Stimulated activated CD8-positive, alpha-beta memory T cell treated with anti-CD3 and anti-CD28 coated beads, Interleukin-2, amount 100 ng/mL, for 48 hours (primary cell): ENCODE measurements at places on chromosomes 6 and 20.

GRCh38 chr6:4253604-4254231 is 118.3 kb upstream of the ECI2 start:
- DNase-seq, result no peak

- peak; percentile 32 for DNase-seq
Observed at GRCh38 chr6:54717849-54718455, 128.6 kb upstream of the FAM83B start.

GRCh38 chr6:147407571-147407970 is 100.9 kb upstream of the SAMD5 start:
- DNase-seq, result no peak

GRCh38 chr6:32941214-32941768 is 463 bp upstream of the HLA-DMB start:
- peak; percentile 31 for DNase-seq

- no peak for DNase-seq
Observed at GRCh38 chr6:52909531-52909930, at the start of gene GSTA3. GSTA3 (minus strand) TSS chr6:52909698; CDS start chr6:52905834, 3,864 bp downstream.

DNA sequence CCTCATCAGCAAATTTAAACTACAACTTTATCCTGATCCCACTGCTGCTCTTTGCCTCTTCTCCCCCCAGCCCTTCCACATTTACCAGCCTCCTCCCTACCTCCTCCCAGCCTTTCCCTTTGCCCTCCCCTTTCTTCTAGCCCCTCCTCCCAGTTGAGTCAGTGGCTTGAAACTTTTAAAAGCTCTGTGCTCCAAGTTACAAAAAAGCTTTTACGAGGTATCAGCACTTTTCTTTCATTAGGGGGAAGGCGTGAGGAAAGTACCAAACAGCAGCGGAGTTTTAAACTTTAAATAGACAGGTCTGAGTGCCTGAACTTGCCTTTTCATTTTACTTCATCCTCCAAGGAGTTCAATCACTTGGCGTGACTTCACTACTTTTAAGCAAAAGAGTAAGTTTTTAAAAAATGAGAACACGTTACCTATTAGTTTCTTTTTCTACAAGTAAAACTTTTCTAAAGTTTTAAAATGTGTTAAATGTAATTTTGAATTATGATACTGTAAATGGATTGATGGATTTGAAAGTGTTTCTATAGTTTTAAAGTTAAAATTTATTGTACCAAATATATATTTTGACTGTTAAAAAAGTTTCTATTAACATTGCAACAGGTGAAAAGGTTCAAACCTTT is at the start of gene GJA1:
Gene GJA1 (plus strand): TSS at position 203 of the 626 bp plus-strand sequence. CDS start 11,202 bp downstream, outside the sequence.
- no peak for DNase-seq

DNA sequence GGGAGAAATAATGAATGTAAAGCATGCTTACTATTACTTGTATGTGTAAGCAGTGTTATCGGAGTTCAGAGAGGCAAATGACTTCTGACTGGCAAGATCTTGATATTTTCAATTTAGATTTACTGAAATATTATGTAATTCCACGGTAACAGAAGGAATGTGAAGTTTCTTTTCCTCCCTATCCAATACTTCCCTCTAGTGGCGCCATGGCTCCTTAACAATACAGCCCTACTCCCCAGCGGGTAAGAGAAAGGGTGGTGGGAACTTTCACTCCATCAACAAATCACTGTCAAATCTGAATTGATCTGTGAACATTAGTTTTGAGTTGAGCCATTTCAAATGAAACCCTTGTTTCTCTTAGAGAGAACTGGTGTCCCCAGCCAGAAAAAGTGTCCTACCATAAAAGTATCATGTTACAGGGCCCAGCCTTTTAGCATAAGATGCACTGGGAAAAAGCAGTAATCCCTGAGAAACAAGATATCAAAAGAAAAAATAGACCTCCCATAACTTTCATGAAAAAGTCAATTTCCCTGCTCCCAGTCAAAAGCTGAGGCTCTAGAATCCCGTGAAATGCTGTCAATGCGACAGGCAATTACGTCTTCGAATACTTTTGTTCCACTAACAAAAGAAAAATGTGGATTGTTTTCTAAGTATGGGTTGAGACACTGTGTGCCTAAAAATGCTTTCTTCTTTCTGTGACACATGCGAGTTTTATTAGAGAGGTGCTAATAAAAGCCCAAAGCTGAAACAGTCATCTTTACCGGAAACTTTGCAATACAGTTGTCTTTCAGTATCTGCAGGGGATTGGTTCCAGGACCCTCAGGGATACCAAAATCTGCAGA is 12.9 kb downstream of the COX7A2 start:
- DNase-seq, result no peak

DNA sequence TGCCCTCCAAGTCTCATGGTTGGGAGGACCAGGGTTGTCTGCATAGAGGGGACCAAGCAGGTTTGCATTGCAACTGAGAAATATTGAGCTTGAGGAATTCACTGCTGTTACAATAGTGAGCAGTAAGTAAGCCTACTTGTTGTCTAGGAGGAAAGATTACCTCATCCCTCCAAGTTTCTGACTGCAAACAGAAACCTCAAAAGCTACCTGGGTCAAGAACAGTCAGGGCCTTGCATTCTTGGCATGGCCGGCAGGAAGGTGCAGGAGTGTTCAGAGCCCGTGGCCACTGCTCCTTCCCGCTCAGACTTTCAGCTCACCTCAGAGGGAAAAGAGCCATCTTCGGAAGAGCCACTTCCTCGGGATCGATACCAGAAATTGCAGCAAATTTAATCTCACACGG is 46.0 kb upstream of the DOK5 start:
- no peak for DNase-seq

DNA sequence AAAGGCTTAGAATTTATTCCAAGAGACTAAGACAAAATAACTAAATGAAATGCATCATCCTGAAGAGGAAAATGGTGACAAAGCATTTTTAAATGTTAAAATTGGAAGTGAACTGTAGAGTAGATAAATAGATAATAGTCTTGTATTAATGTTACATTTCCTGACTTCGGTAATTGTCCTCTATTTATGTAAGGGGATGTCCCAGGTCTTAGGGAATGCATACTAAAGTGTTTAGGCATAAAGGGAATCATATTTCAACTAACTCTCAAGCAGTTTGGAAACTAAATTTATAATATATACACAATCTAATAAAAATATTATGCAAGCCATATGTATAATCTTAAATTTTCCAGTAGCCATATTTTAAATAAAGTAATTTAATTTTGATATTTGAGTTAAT is 159.3 kb downstream of the WDR27 start:
- no peak for DNase-seq

DNA sequence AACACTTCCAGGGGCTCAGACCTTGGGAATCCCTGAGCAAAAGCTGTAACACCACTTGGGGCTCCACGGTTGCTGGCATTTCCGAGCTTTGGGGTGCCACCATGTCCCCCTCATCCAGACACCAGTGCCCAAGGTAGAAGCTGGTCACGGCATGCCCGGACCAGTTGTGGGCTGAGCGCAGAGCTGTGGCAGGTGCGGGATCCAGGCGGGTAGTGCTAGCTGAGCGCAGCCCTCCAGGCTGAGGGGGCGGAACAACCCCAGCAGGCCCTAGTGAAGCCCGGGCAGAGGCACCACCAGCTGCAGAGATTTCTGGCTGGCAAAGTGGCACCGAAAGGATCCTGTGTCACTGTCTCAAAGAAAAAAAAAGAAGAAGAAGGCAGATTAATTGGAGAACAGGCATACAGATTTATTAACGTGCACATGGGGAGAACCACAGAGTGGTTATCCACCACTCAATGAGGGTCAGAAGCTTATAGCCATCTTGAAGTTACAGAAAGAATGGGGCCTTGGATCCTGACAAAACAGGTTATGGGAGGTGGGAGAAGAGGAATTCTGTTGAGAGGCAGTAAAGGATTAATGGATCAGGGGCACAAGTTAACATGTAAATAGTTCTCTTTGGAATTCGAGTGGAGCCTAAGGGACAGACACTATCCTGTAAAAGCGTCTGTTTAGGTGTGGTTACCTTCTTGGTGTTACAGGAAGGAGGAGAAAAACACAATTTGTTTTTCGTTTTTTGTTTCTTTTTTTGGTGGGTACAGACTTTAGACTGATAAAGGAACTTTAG is 107.5 kb downstream of the CD24 start:
- DNase-seq, result no peak

GRCh38 chr6:42155293-42155692 is 12.9 kb upstream of the C6orf132 start:
- DNase-seq, result no peak

DNA sequence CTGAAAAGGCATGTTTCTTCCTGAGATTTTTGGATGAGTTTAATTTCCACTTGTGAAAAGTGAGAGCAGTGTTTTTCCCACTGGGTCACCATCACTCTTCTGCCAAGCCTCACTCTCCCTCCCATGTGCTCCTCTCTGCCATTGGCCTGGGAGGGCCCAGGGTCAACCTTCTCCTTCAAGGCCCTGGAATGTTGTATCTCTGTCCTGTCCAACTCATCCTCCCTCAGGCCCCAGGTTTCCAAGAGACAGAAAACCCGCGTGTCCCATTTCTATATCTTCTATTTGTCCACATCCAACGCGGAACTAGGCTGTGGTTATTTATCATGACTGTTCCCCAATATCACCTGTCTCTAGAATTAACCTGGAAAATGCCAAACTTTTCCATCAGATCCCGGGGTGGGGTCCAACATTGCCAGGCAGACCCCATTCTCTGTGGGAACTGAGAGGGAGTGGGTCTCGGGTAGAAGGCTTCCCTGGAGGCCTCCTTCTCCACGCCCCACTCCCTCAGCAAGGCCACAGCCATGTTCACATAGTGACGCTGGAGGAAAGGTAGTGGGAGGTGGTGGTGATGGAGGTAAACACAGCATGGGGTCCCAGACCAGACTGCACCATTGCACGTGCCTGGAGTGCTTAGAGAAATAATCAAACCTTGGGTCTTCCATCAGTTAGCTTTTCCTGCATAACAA is 173.5 kb downstream of the SCP2D1 start:
- DNase-seq, result no peak

DNA sequence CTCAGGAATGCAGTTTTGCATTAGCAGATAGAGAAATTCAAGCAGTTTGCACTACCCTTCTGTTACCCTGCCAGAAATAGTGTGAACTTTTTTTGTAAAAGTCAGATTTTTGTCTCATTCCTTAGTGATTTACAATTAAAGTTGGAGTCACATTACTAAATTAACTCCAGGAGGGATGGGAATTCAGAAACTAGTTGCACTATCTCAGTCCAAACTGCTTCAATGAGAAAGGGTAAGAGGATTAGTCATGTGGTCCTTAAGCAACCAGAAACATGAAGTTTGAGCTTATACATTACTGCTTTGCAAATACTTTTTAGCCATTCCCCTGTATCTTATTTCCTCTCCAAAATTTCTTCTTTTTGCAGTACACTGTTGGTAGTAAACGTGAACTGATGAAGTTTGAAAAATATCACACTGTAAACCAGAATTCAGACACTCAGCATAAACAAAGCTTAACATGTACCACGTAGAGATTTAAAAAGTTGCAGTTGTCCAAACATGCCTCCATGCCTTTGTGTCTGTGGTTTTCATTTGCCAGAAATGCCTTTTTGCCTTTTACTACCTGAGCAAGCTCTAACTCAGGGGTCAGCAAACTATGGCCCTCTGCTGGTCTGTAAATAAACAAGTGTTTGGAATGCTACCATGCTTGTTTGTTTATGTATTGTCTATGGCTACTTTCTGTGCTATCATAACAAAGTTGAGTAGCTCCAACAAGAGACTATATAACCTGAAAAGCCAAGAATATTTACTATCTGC is 49.7 kb downstream of the TP53INP2 start:
- no peak for DNase-seq

DNA sequence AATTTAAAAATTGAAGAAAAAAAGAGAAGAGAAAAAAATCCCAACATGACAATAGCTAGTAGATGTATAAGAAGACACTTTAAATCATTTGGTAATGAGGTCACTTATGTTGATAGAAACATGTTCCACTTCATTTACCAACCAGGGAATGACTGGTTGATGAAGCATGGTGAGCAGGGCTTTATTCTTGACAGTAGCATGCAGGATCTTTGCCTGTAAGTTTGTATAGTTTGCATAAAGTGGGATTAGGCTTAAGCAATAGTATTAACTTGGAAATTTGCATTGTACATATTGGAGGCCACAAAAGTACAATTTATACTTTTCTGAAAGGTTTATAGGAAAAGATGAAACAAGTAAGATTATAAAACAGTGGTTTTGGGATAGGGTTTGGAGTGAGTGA is 67.0 kb downstream of the NOX3 start:
- DNase-seq, result no peak

DNA sequence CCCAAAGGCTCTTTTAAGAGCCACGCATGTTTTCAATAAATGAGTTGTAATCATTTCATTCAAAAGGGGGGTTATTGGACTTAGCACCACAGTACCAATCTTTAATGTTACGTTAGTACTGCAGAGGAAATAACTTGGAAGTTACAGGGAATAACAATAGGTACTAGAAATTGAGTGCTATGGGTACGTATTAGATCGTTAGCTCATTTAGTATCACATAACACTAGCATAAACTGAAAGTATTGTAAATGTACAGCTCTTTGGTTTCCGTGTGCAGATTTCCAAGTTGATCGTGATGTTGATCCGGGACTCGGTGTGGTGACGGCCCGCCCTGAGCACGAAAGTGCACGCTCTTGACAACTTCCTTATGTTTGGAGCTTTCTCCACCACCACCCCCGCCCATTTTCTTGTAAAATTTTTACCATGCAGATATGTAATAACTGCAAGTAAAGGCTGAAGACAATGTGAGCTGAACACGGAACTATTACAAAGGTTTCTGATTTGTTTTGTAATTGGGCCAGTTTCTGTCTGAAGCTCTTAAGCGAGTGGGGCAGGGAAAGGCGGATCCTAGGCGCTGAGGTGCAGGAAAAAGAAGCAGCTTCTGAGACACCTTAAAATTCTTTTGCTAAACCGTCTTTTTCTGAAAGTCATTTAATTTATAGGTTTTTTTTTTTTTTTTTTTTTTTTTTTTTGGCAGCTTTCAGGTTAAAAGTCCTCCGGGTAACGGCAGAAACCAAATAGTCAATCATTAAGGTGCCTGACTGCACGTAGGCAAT is 71.5 kb downstream of the HFE start:
- no peak for DNase-seq

- no peak for DNase-seq
Observed at GRCh38 chr6:166419717-166420116, 37.0 kb upstream of the MPC1 start.

DNA sequence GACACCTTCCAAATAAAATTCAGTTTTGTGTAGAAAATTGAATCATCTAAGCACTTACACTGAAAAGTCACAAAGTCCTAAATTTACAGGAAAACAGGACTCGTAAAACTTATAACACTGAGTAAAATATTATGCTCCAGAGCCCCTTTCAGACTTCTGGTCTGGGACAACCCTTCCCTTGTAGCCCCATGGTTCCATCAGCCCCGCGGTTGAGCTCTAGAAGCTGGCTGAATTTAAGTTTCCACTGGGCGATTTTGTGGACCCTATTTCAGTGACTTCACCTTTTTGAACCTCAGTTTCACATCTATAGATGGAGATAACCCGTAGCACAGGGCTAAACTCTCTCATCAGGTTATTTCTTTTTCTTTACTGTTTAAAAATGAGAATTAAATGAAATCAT is 117.7 kb upstream of the BACH2 start:
- no peak for DNase-seq

GRCh38 chr20:40961686-40962640 is 66.7 kb upstream of the TOP1 start:
- DNase-seq, result no peak

DNA sequence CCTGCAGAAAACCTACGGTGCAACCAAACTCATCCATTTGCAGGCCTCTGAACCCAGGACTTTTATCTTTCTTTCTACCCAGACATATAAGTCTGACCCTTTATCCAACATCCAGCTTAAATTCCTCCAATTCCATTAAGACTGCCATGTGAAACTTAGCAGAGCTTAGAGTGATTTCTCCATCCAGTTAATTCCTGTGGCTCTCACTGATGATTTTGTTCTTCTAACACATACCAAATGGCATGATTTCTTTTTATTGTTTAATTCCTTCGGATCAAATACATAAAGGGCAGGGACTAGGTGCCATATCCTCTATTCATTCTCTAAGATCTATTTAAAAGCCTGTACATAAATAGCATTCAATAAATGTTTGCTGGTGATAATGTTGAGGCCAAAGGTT is 92.9 kb downstream of the TASP1 start:
- DNase-seq, result no peak
